Stimulated activated CD8-positive, alpha-beta memory T cell treated with anti-CD3 and anti-CD28 coated beads, Interleukin-2, amount 100 ng/mL, for 1 hour (primary cell): ENCODE measurements at places on chromosomes 5 and 9.

DNA sequence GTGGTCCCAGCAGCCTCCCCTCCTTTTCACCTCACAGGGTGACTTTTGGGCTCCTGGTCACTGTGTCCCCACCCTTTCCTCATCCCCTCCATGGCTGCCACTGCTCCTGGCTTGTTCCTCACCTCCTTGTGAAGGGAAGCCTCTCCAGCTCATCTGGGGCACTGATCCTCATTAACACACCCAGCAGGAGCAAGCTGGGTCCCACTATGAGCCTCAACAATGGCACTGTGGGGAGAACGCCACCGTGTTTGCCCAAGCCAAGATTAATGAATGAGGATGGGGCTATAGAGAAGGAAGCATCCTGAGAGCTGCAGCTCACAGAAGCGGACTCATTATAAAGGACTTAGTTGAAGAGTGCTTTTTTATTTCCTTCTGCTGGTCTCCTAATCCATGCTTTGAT is 118.4 kb downstream of the MARCHF11 start:
- DNase-seq, result no peak

DNA sequence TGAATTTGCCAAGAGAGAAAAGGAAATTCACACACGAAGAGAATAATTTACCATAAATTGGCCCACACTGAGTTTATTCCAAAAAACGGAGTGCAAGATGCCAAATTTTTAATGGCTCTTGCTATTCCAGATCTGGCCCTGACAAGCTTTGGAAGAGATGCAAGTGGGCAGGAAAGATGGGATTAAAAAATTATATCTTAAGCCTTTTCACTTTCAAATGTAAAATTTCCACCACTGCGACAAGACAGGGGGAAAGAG is 352.4 kb downstream of the GLIS3 start:
- DNase-seq, result no peak

GRCh38 chr5:143134900-143135299 is 268.6 kb downstream of the NR3C1 start:
- DNase-seq, result no peak

DNA sequence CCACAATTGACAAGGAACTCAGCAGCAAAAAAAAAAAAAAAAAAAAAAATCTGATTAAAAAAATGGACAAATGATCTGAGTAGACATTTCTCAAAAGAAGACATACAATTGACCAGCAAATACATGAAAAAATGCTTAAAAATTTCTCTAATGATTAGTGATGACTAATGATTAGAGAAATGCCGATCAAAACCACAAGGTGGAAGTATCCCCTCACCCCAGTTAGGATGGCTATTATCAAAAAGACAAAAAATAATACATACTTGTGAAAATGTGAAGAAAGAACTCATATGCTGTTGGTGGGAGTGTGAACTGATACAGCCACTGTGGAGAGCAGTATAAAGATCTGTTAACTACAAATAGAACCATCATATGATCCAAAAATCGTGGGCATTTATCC is 245.3 kb downstream of the OSTF1 start:
- DNase-seq, result no peak

GRCh38 chr5:160361624-160362228 is 8.7 kb downstream of the C1QTNF2 start:
- DNase-seq, result no peak

DNA sequence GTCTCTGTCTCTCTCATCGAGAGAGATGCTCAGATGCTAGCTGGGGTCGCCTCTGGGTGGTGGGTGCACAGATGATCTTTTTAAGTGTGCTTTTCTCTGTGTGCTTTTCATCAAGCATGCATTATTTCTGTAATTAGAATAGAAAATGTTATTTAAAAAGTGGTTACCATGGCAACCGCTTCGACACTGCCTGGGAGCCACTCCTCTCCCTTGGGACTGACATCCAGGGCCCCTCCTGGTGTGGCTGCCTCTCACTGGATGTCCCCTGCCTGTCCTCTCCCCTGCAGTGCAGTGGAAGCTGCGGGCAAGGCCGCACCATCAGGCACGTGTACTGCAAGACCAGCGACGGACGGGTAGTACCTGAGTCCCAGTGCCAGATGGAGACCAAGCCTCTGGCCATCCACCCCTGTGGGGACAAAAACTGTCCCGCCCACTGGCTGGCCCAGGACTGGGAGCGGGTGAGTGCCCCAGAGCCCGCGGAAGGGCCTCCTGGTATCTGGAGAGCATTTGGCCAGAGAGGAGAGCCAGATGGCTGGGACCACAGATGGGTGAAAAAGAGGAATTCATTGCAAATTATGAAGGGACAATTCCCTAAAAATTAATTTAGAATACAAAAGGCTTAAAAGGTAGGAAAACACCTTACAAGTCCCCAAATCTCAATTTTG is 34.7 kb downstream of the ADAMTSL2 start:
- DNase-seq, result no peak

DNA sequence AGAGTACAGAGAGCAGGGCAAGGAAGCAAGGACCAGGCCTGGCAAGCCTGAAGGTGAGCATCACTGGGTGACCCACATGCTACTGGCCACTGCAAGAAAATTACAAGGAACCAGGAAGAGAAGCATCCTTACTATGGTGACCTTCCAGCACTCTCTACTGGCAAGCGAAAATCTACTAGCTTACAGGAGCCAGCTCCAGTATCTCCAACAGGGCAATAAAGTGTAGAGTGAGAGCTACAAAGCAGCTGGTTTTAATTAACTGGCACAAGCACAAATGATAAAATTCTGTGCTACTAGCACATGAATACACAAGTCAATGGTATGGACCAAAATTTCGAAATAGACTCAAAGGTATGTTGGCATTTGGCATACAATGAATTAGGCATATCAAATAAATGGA is 113.3 kb upstream of the CAST start:
- DNase-seq, result no peak
